Urothelium cell line (cell line): ENCODE measurements at places on chromosomes 1 and 21.
A peak's percentile ranks its signal among the peaks of the same experiment; 100 is the strongest.

DNA sequence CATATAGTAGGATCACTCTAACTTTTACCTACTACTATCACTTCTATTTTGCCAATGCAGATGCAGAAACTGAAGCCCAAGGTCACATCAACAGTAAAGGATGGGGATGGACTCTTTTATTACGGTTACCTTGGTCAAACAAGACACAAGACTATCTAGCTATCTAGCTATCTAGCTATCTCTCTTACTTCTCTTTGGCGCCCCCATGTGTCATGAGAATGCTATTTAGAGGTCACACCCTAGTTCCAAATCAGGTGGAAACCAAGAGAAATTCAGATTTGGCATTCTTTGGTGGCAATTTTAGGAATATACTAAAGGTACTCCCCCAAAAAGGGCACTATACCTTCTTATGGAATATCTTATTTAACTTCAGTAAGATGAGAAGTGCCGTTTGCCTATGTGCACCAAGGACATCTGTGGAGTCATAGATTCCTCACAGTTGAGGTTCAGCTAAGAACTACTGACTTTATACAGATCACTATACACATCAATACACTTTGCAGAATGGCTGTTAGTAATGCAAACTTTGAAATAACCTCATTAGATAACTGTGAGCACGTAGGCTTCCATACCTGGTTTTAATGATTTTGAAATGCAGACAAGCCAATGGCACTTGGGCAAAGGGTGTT, 6.7 kb downstream of the ZNF648 start:
- no peak for DNase-seq

GRCh38 chr1:234997201-234997895, 131.3 kb downstream of the TOMM20 start:
- DNase-seq = peak; percentile 95

GRCh38 chr1:206470692-206471414, 577 bp downstream of the IKBKE start:
- peak; percentile 58 for DNase-seq

- no peak for DNase-seq
Measured at GRCh38 chr1:238111081-238111480, 220.4 kb upstream of the ZP4 start.

DNA sequence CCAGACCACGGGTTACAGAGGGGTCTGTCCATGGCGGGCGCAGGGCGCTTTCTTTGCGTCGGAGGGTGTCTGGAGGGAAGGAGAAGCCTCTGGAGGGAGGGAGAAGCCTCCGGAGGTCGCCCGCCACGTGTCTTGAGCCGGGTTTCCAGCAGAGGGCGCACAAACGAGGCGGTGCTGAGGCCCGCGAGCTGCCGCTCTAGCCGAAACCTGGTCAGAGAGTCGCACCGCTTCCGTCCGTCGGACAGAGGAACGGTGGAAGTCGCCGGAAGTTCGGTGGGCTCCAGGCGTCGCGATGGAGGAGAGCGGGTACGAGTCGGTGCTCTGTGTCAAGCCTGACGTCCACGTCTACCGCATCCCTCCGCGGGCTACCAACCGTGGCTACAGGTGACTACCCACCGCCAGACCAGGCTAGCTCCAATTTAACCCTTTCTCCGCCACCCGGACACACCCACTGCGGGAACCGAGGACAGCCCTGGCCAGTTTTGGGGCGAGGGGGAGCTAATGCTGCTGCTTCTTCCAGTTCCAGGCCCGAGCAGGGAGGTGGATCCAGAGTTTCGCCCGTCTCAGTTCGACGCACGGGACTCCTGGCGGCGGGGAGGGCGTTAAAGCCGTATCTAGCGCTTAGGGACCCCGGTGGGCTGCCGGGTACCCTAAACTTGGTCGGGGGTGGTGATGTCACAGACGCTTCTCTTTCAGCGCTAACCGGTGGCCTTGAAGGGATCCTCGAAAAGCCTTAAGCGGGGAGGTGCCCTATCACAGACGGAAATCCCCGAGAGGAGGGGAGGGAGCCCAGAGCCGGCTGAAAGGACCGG, at the start of gene NECAP2:
TSS of gene NECAP2 (plus strand) at position 255 of the 812 bp plus-strand sequence. CDS start at position 293, 38 bp downstream.
- DNase-seq = peak; percentile 95

DNA sequence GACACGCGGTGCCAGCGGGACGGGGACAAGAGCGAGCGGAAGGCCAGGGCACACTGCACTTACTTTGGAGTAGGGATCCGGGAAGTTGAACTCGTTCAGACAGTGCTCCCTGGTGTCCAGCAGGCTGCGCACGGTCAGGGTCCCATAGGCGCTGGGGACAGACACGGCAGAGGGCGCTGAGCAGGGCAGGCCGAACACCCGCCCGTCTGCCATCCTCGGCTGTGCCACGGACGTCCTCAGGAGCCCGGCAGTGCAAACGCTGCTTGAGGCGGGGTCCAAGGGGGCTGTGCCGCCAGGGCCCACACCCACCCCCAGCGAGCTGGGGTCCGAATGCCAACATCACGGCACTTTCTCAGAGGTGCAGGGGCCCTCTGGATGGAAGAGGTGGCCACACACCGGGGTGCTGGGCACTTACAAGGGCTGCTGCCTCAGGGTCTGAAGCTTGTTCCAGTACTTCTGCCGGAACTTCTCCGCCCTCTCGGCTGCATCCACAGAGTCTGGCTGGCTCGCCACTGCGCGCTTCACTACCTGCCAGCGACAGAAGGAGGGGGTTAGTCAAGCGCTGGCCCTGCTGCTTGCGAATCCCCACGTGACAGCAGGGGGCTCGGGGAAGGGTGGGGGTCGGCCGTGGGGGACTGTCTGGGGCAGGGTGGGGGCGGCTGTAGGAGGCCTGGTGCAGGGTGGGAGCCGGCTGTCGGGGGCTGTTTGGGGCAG, 12.3 kb downstream of the PANK4 start:
- DNase-seq = no peak

GRCh38 chr1:216111842-216112241, 311.4 kb downstream of the USH2A start:
- no peak for DNase-seq

DNA sequence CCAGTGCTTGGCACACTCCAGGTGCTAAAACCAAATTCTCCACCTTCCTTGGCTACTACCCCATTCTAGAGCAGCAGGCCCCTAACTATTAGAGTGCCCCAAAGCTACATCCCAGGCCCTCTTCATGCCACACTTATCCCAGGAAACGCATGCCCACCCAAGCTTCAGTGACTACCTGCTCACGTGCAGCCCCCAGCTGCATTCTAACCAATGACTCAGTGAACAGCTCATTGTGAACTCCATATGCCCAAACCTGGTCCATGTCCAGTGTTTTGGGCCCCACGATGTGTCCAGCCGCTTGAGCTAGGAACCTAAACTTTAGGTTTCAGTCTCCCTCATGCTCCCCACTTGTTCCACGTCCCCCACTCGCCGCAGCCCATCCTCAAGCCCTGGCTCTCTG, 41.5 kb downstream of the NKAIN1 start:
- no peak for DNase-seq

DNA sequence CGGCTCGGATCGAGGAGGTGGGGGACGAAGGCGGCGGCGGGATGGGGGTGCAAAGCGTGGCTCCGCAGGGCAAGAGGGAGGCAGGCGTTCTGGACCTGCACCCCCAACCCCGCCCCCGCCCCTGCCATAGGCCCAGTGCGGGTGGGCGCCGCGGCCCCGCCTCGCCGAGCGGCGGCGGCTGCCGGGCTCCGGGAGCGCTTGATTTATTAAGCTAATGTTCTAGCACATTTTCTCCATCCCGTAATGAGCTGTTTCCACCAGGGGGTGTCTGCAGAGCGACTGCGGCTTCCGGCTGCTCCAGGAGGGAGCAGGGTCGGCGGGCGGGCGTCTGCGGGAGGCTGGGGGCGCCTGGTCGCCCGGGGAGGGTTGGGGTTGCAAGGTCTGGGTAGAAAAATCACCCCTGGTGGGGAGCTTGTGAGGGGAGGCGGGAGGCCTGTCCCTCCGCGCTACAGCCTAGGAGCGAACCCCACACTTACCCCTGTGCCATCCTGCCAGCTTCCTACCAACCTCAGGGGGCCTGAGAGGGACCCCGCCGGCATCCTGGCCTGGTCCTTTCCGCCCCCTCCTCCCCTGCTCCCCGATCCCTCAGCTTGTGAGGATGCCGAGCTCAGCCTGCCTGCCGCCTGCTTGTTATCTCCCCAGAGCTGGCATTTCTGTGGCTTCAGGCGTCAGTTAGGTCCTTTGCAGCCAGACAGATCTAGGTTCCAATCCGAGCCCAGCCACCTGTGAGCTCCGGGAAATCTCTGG, 48.5 kb upstream of the ACOT11 start:
- DNase-seq = peak; percentile 63

DNA sequence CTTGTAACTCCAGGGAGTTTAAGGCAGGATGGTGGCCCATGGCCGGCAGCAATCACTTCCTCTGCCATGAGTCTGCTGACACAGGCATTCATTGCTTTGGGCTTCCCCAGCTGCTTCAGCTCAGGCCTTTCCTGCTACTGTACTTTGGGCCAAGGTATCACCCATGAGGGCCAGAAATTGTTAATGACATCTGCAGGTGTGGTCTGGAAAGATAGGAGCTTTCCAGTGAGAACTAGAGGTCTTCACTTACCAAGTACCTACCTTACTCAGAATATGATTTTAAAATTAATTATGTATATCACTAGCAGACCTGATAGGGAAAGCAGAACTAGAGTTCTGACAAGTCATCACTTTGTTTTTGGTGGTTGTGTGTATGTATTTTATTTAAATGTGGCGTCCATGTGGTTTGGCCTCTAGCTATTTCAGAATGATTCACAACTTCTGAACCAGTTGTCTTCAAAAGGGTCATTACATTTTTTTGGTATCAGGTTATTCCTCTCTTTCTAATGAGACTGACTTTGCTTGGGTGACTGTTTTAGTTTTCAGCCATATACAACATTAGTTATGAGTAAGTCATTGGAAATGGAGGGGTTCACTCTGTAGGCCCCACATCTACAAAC, 2.7 kb downstream of the RGL1 start:
- DNase-seq = no peak

DNA sequence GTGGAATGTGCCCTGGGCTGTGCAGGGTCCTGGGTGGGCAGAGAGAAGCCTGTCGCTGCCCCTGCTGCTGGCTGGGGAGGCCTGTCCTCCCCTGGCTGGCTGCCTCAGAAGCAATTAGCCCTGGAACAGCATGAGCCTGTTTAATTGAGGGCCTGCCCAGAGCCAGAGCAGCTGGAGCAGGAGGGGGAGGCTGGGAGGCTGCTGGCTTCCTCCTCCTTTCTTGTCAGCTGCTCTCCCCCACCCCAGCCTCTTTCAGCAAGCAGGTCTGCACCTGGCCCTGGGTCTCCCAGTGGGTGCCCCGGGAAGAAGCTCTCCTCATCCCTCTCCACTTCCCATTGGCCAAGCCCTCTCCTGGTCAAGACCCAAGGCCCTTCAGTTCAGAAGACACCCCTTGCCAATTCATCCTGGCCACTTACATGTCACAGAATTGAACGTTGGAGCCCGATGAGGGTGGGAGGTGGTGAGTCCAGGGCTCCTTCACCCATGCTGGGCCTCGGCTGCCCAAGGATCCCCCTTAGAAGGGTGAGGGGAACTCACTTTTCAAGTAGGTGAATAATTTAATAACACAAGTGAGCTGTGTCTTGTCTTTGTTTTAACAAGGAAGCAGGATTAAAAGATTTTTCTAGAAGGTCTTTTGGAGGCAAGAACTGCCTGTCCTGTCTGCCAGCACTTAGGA, 13.2 kb downstream of the AMPD2 start:
- no peak for DNase-seq

DNA sequence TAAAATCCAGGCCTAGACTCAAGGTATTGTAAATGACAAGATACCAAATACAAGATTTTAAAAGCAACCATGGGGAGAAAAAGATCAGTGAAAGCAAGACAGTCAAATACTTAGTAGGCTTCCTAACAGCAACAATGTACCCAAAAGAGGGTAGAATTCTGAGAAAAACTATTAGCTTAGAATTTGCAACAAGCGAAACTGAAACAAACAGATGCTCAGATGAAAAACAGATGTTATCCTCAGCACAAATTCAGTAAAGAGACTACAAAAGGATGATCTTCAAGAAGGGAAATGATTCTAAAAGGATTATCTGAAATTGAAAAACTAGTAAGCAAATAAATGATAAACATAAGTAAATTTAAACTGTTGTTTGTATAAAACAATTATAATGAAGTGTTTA, 40.0 kb downstream of the PDC start:
- DNase-seq = no peak

GRCh38 chr1:182671750-182672486, 12.5 kb downstream of the RGS8 start:
- DNase-seq = no peak

GRCh38 chr1:7196036-7196911, 411.0 kb downstream of the CAMTA1 start:
- no peak for DNase-seq

- DNase-seq = no peak
Measured at GRCh38 chr1:196535727-196536126, 72.5 kb downstream of the KCNT2 start.

GRCh38 chr1:194809215-194809614, 1622.8 kb upstream of the B3GALT2 start:
- DNase-seq = no peak

DNA sequence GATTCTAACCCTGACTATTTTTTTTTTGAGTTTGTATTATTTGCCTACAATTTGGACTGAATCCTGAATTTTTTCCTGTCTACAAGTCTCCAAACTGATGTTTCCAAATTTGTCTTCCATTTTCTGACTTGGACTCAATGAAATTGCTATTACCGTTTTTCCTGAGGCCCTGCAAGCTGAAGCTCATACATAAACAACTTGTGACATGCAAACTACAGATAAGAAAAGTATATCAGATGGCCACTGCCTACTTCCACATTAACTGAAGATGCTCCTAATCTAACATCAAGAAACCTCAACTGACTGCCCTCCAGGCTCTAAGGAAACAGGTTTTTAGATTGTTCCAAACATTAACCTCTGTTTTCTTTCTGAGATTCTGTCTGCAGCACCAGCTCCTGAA, 51.1 kb upstream of the KLHDC7A start:
- DNase-seq = no peak

DNA sequence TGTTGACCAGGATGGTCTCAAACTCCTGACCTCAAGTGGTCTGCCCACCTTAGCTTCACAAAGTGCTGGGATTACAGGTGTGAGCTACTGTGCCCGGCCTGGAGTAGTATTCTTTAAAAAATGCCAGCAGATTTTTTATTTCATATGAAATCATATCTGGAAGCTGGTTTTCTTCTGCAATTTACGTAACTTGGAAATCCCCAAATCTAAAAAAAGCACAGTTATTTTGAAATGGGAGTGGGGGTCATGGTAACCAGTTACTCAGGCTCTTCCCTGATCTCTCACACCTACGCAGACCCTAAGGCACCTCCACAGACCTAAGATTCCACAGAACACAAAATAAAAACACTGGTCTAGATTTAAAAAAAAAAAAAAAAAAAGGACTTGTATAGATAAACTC, 219.8 kb downstream of the DAB1 start:
- no peak for DNase-seq

GRCh38 chr1:184031409-184032107, 6.0 kb downstream of the COLGALT2 start:
- no peak for DNase-seq
